Stimulated activated CD8-positive, alpha-beta memory T cell treated with anti-CD3 and anti-CD28 coated beads, Interleukin-7, amount 100 ng/mL, for 4 hours (primary cell): ENCODE measurements at places on chromosomes 16 and 17.

DNA sequence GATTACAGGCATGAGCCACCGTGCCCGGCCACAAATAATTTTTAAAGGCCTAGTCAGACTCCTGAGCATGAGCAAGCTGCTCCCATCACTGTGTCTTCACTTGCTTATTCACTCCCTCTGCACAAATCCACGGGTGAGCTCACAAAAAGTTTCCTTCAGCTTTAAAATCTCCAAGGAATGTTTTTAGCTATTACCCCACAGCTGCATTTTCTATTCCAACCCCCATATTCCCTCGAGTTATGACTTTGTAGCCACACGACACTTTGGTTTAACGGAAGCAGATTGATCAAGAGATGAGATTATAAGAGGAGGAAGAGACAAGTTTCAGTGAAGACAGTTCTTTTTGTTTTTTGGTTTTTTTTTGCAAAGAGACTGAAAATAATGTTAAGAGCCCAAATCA is 49.1 kb upstream of the SLC25A19 start:
- no peak for DNase-seq

GRCh38 chr17:40765657-40766056 is 6.3 kb downstream of the KRT26 start:
- no peak for DNase-seq

- no peak for DNase-seq
These were observed 3.8 kb upstream of the TLCD2 start for GRCh38 chr17:1713878-1714426.

DNA sequence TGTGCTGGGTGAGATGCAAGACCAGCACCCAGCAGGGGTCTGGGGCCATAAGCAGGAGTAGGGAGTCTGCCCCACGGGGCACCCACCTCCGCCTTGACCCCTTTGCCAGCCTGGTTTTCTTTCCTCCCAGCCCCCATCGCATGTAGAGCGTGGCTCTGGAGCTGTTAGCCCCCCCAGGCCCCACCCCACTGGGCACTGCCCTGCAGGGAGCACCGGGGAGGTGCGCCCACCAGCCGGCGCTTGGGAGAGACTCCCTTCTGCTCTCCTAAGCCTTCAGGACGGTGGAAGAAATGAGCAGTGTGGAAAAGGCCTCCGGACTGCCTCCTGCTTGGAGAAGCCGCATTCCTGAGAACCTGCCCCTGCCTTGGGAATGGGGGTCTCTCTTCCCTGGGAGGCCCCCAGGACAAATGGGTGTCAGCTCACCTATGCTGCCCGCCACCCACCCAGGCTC is 186.2 kb downstream of the IRF8 start:
- DNase-seq, result no peak

- DNase-seq, result no peak
These were observed 58.5 kb downstream of the IQCK start for GRCh38 chr16:19776565-19776964.

DNA sequence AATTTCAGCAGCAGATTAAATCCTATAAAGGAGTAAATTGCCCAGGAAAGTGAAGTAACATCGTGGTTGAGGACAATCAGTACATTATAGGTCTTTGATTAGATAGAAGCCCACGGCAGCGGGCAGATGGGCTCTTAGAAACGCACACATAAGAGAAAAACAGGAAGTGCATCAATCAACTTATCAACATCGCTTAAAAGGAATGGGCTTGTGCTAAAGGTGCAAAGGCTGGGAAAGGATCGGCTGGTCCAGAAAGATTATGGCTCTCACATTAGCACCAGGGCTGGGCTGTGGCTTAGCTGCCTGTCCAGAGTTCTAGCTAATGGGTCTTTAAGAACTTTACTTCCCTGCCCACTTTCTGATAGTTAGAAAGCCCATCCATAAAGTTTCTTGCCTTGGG is 292.0 kb upstream of the TNRC6C start:
- DNase-seq, result no peak

GRCh38 chr16:23145608-23146007 is 3.6 kb downstream of the USP31 start:
- no peak for DNase-seq

DNA sequence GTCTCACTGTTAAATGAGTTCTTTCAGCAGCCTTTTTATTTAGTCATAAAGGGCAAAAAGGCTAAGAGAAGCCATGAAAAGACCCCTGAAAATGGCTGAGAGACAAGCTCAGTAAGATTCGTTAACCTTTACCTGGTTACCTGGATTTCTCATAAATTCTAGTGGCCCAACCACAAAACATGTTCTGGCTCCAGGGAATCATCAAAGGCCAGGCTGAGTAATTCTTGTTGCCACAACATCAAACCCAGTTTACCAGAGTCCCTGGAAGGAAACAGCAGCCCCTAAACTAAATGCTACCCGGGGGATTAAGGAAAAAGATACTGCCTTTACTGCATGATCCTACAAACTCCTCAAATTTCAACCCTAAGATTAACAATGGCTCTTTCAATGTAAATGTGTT is 15.8 kb downstream of the CYTH1 start:
- DNase-seq, result no peak

- DNase-seq, result no peak
These were observed 18.7 kb upstream of the ANKRD40CL start for GRCh38 chr17:50785946-50786570.

DNA sequence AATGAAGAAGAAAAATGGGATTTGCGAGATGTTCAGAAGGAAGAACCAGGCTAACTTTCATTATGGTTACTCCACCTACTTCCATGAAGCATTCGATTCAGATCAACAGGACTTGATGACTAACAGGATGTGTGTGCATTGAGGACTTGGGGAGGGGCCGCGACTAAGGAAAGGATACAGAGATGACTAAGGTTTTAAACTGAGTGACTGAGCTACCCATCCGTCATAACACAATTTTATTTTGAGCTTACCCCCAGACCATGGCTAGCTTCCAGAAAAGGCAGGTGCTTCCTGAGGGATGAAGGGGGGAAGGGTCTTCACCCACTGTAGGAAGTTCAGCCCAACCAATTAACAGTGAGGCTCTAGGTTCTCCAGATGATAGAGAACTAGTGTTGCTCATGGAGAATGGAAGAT is 2.5 kb upstream of the CDYL2 start:
- DNase-seq, result peak; percentile 21
